ENCODE measurements at places on chromosomes 4 and X.

DNA sequence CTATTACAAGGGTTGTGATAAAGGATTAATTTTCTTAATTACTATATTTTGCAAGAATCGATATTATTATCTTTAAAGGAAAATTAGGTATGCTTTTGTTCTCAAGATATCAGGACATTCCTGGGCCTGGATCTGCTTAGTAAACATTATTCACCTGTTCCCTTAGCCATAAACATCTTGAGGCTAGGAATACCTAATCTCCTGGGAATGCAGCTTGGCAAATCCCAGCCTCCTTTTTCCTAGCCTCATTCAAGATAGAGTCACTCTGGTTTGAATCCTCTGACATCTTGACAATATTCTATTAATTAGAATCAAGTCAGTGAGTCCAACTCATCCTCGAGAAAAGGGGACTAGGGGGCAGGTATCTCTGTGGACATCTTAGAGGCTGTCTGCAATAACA lies 327.1 kb downstream of the STIM2 start:
- no peak for DNase-seq

DNA sequence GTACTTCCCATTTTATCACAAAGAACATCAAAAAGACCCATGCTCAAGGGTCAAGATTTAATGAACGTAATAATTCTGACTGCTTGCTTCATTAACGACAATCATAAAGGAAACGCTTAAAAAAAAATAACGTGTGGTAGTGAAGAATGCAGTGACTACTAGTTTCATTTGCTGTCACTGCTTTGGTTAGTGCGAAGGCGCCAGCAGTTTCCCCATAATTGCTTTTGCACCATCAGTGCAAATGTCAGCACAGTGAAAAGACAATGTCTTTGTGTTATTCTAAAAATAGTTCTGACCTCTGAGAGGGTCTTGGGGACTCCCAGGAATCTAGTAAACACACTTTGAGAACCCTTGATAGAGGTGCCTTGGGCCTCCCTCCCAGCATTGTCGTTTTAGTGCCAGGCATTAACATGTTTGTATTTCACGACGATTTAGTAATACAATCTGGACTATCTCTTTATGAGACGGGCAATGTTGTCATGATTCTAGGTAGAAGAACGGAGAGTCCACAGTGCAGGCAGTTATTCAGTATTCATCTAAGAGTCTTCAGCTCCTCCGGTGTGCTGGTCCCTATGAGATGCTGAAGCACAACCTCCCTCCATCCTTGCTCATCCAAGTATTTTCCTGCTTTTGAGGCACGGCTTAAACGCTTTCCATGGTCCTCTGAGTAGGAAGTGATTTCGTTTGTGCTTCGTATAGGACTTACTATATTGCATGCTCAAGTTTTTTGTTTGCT lies 71.0 kb downstream of the AFF1 start:
- DNase-seq = no peak

DNA sequence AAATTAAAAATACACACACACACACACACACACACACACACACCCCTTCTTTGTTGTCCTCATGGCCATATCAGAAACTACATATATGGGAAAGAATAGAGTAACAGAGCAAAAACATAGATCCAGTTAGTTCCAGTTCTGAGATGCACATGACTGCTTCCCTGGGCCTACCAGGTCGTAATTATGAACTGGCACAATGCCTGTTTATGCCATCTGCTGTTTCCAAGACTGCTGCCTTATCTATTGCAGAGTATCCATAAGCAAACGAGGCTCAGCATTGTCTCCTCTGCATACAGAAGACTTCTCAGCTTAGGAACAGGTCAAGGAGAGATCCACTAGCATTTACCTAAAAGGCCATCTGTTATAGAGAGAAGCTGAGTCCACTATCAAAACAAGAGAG lies 789.0 kb downstream of the TECRL start:
- no peak for DNase-seq

GRCh38 chr4:62407534-62407933 lies 1207.4 kb downstream of the ADGRL3 start:
- DNase-seq = no peak

- DNase-seq = no peak
These were observed 929.3 kb downstream of the PCDH19 start for GRCh38 chrX:99480728-99481127.

DNA sequence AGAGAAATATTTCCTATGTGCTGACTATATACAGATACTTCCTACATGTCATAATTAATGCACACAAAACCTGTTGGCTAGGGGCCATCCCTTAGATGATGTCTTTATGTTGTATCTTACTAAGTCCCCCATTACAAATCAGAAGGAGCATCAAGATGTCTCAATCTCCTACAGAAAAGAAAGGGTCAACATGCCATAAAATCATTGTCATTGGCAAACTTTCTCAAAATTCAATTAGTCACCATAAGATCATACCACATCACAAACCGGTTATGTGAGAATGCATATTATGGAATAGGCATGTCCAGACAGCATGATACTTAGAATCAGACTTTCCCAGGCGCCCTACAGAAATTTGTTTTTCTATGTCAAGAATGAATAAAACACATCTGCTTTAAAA lies 175.2 kb upstream of the TET2 start:
- no peak for DNase-seq

GRCh38 chr4:84001876-84002569 lies 466.1 kb downstream of the GPAT3 start:
- DNase-seq = no peak

DNA sequence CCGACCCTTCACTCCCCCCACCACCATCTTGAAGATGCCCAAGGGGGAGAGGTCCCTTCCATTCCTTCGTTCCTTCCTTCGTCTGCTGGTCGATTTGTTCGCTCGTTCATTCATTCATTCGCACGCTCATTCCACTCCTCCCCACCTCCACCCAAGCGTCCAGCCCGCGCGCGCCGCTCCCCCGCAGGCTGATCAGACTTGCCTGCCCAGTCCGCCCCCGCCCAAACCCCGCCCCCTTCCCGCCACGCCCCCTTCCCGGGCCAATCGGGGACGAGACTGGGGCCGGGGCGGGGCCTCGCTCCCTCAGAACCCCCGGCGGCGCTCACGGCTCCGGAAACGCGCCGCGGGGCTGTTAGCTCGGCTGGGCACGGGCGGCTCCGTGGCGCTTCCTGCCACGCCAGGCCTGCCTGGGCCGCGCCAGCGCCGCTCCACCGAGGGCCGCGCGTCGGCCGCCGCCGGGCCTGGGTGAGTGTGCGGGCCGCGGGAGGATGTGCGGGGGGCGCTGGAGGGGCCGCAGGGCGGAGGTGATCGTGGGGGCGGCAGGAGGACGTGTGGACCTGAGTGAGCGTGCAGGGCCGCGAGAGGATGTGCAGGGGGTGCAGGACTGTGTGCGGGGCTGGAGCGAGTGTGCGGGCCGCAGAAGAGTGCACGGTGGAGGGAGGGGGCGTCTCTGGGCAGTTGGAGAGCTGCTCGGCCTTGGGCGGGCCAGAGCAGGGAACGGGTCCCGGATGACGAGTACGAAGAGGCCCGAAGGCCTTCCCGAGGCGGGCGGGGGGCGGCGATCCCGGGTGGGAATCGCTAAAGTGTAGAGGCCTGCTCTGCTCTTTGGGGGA lies at the start of gene ZNF275:
TSS of gene ZNF275 (plus strand) at position 333 of the 833 bp plus-strand sequence. CDS start 2,527 bp downstream, outside the sequence.
- peak; percentile 72 for DNase-seq

- DNase-seq = no peak
These were observed 207.3 kb upstream of the MAGEB2 start for GRCh38 chrX:30008031-30008430.

GRCh38 chr4:7808752-7809151 lies 130.9 kb downstream of the AFAP1 start:
- no peak for DNase-seq

GRCh38 chr4:80878218-80878617 lies 152.3 kb upstream of the BMP3 start:
- DNase-seq = no peak

GRCh38 chrX:111869639-111870034 lies 6.3 kb upstream of the TRPC5OS start:
- DNase-seq = no peak

DNA sequence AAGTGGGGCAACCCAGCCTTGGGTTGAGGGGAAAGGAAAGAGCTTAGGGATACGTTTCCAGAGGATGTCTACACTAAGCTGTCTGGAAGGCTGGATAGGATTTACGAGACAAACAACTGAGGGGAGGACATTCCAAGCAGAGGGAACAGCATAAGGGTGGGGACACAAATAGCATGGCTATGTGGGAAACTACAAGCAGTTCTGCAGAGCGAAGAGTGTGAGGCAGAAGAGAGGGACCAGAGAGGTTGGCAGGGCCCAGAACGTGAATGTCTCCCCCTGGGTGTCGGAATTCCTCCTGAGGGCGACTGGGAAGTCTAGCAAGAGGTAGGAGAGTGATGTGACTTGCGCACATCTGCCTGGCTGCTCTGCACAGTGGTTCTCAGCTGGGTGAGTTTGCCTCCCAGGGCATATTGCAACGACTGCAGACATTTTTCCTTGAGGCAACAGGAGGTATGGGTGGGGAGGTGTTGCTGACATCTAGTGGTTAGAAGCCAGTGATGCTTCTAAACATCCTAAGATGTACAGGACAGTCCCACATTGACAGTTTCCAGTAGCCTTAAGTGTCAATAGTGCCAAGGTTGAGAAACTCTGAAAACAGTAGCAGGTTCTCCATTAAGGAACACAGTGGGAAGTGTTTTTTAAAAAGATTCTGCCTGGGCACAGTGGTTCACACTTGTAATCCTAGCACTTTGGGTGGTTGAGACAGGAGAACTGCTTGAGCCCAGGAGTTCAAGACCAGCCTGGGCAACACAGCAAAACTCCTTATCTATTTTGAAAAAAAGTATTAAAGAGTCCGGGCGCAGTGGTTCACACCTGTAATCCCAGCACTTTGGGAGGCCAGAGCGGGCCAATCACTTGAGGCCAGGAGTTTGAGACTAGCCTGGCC lies 9.2 kb downstream of the NDUFA1 start:
- no peak for DNase-seq

DNA sequence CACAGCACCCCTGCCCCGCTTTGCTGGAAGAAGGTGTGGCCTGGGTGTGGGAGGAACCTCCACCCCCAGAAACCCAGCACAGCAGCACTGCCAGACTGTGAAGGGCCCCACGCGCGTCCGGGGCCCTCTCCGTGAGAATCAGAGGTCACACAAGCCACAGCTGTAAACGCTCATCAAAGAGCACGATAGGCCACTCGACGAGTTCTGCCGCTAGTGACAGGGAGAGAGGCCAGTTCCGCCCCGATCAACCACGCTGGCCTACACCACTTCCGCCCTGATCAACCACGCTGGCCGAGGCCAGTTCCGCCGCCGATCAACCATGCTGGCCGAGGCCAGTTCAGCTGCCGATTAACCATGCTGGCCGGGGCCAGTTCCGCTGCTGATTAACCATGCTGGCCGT lies 25.9 kb upstream of the ADRA2C start:
- no peak for DNase-seq

- no peak for DNase-seq
These were observed 10.2 kb upstream of the MAGEB10 start for GRCh38 chrX:27797575-27797974.

DNA sequence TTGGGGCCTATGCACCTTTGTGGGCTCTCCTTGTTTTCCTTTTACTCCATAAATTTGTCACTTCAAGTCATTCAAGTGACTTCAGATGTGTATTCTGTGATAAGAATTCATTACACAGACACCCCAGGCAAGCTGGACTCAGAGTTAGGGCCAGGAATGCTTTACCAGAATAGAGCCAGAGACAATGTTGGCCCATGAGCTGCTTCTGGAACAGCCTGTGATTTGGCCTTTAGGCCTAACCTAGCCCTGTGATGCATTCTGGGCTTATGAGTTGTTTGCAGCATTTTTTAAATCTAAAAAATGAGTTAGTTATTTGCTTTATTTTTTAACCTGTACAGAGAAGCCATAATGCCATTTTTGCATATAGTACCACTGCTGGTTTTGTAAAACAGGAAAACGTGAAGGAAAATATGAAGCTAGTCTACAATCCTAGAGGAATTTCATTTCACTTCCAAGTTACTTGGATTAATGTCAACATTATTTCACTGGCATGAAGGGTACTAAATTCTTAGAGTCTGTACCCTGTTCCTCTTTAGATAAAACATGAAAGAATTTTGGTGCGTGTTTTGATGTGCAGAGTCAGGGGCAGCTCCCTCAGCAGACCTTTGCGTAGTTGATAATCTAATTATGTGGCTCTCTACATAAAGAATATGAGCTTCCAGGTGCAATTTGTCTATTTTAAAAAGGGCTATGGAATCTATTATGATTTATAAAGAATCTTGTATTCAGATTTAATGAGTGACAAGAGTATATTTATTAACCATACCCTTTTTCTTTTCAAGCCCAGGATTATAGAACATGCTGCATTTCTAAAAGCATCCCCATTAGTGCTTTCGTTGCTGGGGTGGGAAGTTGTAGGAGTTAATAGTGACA lies 84.7 kb downstream of the ARHGAP10 start:
- no peak for DNase-seq

GRCh38 chr4:55396308-55397125 lies 760 bp downstream of the TMEM165 start:
- peak; percentile 30 for DNase-seq

DNA sequence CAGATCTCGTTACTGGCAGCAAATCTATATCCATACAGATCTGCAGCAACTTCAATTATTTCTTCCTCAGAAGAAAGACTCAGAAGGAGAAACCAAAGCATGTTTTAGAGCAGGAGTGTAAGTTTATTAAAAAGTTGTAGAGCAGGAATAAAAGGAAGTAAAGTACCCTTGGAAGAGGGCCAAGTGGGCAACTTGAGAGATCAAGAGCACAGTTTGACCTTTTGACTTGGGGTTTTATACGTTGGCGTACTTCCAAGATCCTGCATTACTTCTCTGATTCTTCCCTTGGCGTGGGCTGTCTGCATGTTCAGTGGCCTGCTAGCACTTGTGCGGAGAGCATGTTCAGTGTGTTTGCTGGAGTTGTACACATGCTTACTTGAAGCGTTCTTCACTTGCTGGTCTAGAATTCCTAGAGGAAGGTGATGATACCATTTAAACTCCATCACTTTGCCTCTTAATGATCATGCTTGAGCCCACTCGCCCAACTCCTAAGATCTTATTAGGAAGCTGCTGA lies 1114.7 kb upstream of the PABPC4L start:
- DNase-seq = no peak

DNA sequence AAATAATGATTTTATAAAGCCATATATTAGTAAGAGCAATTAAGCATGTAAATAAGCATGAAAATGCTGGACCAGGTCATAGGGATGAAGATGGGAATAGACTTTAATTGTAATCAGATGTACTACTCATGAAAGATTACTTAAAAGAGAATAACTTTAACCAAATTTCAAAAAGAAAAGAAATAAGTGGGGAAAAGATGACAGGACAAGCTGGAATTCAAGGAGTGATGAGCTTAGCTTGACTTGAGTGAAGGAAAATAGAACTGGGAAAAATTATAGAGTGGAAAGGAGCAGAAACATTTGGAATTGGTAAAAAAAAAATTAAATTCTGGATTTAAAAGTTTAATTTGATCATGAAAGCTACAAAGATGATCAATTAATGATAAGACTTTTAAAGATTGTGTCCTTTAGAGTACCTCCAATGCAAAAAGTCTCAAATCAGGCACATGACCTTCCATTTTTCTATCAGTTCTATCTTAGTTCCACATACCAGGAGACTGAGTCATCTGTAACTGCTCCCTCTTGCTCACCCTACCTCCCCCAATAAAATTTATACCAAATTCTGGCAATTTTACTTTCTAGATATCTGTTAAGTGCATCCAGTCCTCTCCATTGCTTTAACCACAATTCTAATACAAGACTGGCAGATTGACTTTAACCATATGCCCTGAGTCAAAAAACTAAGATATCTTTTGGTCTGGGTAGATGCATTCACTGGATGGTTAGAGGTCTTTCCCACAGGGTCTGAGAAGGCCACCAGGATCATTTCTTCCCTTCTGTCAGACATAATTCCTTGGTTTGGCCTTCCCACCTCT lies 56.4 kb upstream of the SLIT2 start:
- DNase-seq = no peak
